Mammary epithelial cell (primary cell): ENCODE measurements at places on chromosomes 4 and X. TPM values are rescaled to one million over a fixed set of nuclear protein-coding genes. Genes with fewer than 3 reads are reported as not detected.

Gene AFM
- not detected for total RNA-seq

Gene CCDC110
- total RNA-seq: 0.17 TPM

Gene FRG2
- total RNA-seq: not detected

Gene SEC24D
- total RNA-seq: 41.8 TPM

Gene ATP8A1
- total RNA-seq: 0.67 TPM

Gene MAGEA9B
- not detected in 2 replicates for total RNA-seq

GRCh38 chr4:160370046-160370445 is 1267.2 kb downstream of the RAPGEF2 start:
- peak; percentile 50 for DNase-seq

DNA sequence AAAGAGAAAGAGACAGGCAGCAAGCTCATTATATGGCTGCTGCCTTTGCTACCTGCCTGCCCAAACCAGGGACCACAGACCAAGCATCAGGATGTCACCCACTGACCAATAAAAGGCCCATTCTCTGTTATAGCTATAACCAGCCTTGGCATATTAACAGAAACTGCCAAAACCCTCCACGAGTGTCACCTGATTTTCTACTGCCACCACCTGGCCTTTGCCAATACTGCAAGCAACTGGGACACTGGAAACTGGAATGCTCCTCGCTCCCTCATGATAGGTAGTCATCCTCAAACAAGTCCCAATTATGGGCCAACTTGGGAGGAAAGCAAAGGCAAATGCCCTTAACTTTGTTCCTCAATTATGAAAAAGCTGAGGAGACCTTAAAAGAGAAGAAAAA is 76.0 kb downstream of the SPIN4 start:
- DNase-seq: peak; percentile 25

GRCh38 chrX:120781403-120781802 is 94.3 kb downstream of the CT47B1 start:
- no peak for DNase-seq

DNA sequence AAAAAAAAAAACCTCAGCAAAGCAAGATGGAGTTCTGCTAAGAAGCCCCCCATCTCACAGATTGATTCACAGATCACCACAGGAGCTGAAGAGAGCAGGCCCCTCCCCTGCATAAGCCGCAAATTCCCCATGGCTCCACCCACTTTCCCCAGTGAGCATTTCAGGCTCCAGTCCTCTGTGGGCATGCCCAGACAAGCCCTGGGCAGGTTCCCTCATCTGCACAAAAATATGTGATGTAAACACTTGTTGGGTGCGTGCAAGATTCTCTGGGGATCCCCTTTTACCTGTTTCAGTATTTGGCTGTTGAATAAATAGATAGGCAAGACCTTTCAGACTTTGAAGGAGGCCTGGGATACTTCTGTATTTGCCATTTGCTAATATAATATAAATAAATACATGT is 514.3 kb downstream of the PCDH7 start:
- DNase-seq: peak; percentile 66

DNA sequence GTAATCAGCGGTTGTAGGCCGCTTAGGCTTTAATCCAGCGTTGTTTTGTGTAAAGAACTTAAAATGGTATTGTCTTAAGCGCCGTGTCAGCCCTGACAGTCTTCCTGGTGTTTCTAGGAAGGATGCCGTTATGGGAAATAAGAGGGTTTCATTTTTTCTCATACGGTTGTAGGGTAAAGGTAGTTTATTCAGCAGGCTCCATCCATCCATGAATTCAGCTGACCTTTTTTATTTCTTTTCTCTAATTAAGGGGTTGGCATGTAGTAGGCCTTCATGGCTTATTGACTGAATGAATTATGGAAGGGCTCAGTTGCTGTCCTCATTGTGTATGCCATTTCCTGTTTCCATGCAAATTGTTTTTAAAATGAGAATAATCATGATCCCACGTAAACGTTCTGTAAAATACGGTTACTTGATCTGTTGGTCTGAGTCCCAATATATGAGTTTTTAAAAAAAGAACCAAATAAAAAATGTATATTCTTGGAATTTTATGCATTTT is 693 bp downstream of the OCIAD1 start:
- no peak for DNase-seq

DNA sequence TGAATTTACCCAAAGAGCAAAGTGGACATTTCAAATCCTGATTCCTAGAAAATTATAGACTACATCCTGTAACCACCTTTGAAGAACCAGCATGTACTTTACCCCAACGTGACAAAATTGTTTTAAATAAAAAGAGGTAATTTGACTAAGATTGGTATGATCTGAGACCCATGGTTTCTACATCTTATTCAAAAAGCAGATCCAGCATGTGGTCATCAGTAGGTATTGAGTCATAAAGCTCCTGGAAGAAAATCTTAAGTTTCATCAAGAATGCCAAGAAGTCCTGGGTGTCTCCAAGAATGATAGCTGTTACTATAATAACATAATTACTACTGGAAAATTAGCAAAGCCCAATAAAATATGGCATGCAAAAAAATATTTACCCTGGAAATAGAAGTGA is 61.8 kb downstream of the NFKB1 start:
- peak; percentile 27 for DNase-seq

GRCh38 chr4:163493643-163494359 is 689 bp upstream of the TMA16 start:
- DNase-seq: no peak
